Activated CD8-positive, alpha-beta memory T cell treated with anti-CD3 and anti-CD28 coated beads for 24 hours (primary cell): ENCODE measurements at places on chromosomes 6 and 20.

- no peak for DNase-seq
These were observed 437 bp upstream of the HLA-A start for GRCh38 chr6:29941916-29942274.

- no peak for DNase-seq
These were observed 26.3 kb downstream of the CDH26 start for GRCh38 chr20:59984541-59984940.

- no peak for DNase-seq
These were observed 5.5 kb upstream of the POU5F1 start for GRCh38 chr6:31175971-31176370.

DNA sequence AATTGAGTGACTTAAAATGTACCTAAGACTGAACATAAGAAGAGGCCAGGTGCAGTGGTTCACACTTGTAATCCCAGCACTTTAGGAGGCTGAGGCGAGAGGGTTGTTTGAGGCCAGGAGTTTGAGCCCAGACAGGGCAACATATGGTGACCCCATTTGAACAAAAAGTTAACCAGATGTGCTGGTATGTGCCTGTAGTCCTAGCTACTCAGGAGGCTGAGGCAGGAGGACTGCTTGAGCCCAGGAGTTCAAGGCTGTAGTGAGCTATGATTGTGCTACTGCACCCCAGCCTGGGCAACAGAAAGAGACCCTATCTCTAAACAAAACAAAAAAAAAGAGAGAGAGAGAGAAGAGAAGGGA lies 10.1 kb upstream of the PAQR8 start:
- no peak for DNase-seq

GRCh38 chr6:137875058-137875520 lies 8.0 kb downstream of the TNFAIP3 start:
- no peak for DNase-seq

GRCh38 chr6:163820745-163821458 lies 406.4 kb downstream of the QKI start:
- DNase-seq, result no peak

- no peak for DNase-seq
These were observed 16.6 kb upstream of the EZR start for GRCh38 chr6:158835616-158836221.

- no peak for DNase-seq
These were observed 226.4 kb upstream of the EYS start for GRCh38 chr6:65933390-65933789.

DNA sequence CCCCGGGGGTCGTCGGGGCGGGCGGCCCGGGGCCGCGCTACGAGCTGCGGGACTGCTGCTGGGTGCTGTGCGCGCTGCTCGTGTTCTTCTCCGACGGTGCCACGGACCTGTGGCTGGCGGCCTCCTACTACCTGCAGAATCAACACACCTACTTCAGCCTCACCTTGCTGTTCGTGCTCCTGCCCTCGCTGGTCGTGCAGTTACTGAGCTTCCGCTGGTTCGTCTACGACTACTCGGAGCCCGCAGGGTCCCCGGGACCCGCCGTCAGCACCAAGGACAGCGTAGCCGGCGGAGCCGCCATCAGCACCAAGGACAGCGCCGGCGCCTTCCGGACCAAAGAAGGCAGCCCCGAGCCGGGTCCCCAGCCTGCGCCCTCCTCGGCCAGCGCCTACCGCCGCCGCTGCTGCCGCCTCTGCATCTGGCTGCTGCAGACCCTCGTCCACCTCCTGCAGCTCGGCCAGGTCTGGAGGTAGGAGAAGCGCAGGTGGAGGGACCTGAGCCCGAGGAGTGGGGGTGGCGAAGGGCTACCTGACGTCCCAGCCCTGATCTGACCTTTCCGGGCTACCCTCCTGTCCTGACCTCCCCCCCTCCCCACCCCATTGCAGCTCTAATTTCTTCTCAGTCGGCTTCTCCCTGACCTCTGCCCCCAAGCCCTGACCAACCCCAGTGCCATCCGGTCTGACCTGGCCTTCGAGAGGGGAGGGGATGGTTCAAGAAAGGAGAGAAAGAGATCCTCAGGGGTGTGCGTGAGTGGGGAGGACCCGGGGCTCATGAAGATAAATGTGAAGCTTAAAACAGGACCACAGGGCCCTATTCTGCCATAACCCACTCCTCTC lies 558 bp downstream of the XKR7 start:
- DNase-seq, result peak; percentile 95

GRCh38 chr6:30560930-30561329 lies 3.8 kb downstream of the PRR3 start:
- no peak for DNase-seq

- DNase-seq, result peak; percentile 76
These were observed 98.9 kb downstream of the IRF4 start for GRCh38 chr6:490251-491037.

- no peak for DNase-seq
These were observed 334.0 kb downstream of the THBS2 start for GRCh38 chr6:168919470-168920179.

GRCh38 chr6:144566868-144567615 lies 281.9 kb downstream of the UTRN start:
- DNase-seq, result no peak

DNA sequence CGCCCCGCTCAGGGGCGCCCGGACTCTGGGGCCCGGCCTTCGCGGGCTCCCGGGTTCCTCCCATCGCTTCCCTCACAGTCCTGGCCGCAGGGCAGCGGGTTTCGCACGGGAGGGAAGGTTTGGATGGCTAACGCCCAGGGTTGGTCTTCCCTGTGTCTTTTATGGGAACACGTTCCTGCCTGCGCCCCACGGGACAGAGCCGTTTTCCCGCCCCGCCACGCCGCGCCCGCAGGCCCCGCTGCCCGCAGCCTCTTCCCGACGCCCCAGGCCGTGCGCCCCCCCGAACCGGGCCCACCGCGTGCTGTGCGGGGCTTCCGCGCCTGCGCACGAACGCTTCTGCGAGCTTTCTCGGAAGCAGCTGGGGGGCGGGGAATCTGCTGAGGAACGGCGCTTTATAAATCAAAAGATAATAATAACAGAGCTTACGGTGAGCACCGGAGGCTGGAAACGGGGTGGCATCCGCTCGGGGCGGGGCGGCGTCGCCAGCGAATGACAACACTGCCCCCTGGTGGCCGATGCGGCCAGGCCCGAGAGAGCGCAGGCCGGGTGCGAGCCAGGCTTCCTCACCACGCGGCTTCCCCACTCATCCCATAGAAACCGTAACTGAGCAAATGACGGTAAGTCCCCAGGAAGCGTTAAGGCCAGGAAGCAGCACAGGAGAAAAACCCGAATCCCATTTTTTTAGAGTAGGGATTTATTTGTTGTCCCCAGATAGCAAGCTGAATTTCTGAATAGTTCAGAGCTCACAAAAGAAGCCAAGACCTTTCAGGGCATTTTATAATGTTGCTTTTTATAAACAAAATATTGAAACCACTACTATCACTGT lies 116.4 kb downstream of the MYLK4 start:
- peak; percentile 96 for DNase-seq
